GM19239 (cell line): ENCODE measurements at places on chromosomes 6 and 20.

- no peak for DNase-seq
Measured at GRCh38 chr6:38443352-38444144, 196.2 kb downstream of the BTBD9 start.

DNA sequence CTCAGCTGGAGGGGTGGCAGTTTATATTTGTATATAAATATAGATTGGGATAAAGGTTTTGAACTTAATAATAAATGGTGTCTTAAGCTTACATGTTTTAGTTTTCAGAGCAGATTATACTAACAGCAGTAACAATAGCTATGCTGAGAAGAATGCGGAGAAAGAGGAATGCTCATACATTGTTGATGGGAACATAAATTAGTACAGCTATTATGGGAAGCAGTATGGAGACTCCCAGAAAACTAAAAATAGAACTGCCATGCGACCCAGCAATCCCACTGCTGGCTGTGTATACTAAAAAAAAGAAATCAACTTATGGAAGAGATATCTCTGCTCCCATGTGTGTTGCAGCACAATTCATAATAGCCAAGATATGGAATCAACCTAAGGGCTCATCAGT is 127.9 kb downstream of the BCKDHB start:
- no peak for DNase-seq

DNA sequence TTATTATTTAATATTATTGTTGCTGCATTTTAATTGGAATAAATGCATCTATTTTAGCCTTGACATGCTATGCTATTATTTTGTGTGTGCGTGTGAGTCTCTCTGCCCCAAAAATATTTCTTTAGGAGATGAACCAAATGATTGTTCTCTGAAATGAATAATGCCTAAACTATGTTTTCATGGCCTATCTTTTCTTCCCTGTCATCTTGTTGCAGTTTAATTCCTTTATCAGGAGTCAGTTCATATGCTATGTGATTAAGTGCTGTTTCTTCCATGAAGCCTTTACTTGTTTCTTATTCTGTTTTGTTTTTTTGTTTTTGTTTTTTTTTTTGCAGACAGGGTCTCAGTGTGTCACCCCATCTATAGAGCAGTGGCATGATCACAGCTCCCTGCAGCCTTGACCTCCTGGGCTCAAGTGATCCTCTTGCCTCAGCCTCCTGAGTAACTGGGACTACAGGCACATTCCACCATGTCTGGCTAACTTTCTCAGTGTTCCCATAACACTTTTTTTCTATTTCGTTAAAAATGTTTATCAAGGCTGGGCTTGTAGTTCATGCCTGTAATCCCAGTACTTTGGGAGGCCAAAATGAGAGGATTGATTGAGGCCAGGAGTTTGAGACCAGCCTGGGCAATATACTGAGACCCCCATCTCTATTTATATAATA is 25.7 kb downstream of the TPX2 start:
- DNase-seq, result no peak

DNA sequence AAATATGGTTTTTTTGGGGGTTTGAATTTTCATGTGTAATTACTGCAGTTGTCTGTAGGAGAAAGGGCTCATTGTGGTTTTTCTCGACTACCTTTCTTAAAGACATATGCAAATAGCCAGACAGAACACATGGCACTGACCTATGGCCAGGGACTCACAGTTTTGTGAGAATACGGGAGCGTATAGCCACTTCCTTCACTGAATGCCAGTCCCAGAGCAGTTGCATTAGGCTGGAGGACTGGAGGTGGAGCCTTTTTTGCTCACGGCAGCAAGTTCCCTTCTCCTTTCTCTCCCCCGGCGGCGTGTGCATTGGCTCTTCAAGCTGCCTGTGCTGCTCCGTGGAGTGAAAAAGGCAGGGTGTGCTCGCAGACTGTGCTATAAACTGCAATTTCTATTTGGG is 114.9 kb downstream of the AKAP7 start:
- DNase-seq, result peak; percentile 5

DNA sequence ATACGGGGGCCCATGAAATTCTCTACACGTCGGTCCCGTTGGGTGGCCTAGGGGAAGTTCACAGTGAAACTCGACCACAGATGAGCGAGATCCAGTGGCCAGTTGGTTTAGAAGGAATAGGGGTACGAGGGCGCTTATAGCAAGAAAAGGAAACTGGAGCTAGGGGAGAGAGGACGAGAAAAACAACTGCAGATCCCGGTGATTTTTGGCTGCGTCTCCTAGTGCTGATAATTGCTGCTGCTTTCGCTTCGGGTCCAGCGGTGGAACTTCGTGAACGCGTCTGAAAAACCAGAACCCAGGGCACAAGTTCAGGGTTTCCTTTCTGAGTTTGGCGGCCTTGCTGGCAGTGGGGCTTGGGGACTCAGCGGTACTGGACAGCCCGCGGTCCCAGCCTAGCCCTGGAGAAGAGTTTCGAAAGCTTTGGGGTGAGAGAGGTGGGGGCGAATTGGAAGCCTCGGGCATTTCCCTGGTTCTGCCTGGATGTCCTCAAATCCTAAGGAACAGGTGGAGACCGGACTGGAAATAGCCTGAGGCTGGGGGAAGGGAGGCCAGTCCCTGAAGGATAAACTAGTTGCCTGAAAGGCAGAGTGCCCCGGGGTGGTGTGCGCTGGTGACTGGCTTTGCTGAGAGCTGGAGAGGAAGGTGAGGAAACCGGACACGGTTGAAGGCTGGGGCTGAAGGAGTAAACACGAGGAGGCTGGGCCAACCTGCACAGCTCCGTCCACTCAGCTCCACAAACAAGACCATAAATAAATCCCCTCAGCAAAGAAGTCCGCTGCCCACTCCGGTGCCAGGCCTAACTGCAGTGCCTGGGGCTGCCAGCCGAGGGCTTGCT is 793 bp downstream of the GMPR start:
- DNase-seq, result peak; percentile 19

DNA sequence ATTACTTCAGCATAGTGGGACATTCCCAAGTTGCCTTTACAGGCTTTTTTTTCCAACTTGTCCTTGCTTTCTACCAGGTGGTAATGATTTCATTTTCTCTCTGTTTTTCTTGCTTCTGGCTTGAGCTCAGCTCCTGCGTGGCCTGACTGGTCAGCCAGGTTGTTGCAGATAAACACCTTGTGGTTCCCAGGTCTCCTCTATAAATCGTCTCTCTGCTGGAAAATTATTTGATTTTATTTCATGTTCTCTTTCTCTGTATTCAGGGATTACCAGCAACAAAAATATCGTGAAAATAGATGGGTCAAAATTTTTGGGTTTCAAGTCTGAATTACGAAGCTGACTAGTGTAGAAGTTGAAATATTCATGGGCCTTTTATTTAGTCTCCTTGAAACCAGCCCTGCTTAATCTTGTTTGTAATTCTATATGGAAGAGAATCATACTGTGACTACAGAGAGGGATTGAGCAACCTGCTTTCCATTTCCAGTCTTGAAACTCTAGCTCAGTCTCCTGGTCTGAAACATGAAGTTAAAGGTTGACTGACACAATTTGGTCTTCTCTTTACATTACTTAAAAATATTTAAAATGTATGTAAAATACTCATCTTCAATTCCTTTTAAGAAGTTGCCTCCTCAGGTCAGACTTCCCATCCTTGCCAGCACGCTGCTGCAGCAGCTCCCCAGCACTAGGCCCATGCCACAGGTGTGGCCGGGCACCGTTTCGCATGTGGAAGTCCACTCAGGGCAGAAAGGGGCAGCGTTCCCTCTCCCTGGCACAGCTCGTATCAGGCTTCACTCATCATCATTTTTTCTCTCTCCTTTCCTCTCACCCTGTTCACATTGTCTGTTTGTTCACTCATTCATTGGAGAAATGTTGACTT is 7.1 kb downstream of the DUSP22 start:
- no peak for DNase-seq

DNA sequence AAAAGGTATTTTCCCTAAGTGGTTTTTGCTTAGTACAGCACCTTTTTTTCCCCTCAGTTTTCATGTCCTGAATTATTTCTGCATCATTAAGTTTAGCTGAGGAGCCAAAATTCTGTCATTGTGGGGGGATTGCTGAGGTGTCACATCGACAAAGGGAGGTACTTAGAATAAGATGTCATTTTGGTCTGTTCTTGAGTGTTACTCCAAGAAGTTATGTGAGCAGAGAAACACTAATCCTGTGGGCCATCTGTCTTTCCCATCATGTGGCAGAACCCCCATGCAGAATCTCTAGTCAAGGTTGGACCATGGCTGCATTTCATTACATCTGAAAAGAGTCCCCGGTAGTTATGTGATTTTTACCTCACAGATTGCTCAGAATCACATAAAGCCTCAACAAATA is 167.8 kb upstream of the CENPW start:
- DNase-seq, result no peak

GRCh38 chr6:13776602-13777001 is 37.8 kb downstream of the MCUR1 start:
- no peak for DNase-seq

DNA sequence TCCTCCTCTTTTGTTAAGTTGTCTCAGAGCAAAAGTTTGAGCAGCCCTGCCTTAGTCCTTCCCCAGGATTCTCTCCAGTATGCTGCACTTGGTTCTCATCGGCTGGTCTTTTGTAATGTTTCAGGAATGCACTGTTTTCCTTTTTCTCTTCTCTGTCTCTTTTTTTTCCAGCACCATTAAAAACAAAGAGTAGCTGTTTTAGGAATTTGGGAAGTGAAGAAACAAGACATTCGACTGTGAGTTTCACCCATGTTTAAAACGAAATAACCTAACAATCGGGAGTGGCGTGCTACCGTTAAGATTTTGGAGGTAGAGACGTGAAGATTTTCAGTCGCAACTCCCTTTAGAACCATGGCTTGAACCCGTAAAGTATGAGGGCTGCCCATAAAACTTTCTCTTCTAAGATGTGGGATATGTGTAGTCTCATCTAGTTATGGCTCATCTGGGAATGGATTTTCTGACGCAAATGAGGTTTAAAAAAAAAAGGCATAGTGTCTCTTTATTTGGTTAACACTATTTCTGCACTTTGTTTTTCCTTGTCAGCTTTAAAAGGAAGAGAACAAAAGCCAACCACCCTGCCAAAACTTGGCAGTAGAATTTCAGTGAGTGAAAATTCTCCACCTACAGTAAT is 35.9 kb upstream of the RAB23 start:
- DNase-seq, result no peak

DNA sequence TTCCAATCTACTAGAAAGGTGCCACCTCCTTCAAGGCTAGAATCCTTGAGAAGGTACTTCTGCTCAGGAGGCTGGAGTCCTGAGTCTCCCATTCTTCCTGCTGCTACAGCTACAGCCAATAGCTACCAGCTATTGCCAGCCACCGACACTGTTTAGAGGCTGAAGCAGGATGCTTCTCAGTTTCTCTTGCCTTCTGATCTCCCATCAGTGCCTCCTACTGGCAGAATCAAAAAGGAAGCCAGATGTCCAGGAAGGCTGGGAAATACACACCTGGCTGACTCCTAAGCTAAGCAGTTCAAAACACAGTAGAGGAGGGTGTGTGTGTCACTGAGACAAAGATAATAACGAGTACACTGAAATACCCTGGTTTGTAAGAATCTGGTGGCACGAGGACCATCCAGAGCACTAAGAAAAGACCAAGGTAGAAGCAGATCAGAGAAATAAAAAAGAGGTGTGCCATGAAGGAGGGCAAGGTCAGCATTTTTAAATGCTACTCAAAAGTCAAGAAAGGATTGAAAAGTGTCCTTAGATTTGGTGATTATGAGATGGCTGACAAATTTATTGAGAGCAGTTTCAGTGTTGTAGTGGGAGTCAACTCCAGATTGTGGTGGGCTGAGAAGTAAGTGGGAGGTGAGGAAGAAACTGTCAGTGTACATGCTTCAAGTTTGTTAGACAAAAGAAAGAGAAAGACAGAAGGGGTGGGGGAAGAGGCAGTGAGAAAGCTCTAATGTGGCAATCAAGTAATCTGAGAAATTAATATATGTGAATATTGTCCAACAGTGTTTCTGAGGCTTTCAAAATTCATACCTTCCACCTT is 2.3 kb upstream of the HLA-DMA start:
- DNase-seq, result no peak

DNA sequence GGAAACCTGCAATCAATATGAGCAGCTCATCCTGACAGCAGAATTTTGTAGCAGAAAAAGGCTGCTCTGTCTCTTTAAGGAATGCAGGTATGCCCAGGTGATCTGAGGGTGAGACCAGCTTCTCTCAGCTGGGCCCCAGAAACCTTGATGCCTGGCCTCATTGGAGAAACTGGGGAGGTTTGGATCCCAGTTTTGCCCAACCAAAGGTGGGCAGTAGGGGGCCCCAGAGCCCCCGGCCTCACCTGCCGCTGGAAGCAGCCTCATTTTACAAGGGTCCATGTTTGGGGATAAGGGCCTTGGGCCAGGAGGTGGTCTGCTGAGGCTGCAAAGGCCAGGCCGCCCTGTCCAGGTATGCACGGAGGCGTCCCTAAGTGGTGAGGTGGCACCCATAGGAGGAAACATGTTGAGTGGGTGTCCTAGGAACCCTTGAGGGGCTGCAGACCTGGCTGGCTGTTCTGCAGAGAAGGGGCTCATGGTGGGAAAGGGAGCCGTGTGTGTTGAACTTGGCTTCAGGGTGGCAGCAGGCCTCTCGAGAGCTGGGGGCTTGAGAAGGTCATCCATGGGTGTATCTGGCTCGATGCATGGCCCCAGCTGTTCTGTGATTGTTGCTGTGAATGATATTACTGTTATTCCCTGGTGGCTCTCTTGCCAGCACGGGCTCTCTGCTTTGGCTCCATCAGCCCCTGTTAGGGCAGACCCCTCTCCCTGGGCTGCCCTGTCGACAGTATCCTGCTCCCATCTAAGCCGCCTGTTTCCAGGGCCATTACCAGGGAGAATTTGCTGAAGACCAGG is 208.4 kb downstream of the CDH4 start:
- no peak for DNase-seq

GRCh38 chr6:15930207-15930606 is 198.7 kb upstream of the MYLIP start:
- no peak for DNase-seq

GRCh38 chr6:9186148-9186547 is 750.8 kb upstream of the SLC35B3 start:
- DNase-seq, result no peak

DNA sequence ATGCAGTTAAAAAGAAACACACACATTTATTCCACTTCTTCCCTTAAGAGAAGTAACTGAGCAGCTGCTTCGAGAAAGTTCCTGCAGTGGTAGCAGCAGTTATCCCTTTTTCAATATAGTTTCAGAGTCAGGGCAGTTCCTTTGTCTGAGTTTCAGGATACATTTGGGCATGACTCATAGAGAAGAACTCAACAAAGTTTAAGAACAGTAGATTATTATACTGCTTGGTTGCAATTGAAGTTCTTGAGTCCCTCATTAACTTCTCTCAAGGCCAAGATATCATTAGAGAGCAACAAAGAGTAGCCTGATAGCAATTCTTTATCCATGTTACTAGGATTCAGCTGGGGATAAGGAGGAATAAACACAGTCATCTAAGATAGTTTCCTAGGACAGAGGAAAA is 54.4 kb downstream of the TPD52L1 start:
- DNase-seq, result no peak

GRCh38 chr20:7696311-7696710 is 243.9 kb downstream of the HAO1 start:
- DNase-seq, result no peak

GRCh38 chr6:5337573-5337972 is 76.3 kb downstream of the FARS2 start:
- DNase-seq, result no peak

DNA sequence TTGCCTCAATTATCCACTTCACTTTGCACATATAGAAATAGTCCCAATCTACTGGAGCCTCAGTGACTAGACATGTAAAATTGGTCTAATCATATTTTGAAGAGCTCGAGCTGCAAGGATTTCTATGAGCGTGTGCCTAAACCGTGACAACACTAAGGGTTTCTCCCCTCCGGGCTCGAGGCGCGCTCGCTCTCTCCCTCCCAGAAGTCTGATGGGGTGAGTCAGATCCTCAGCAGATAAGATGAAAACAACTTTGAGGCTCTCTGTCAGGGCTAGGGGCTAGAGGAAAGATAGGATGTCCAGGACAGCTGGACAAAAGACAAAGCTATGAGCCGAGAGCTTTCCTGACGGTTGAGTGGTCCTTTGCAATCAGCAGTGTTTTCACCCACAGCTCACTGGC is 16.8 kb downstream of the GNAS-AS1 start:
- DNase-seq, result no peak
